CD8-positive, alpha-beta memory T cell (primary cell): ENCODE measurements at places on chromosomes 13 and 19.

DNA sequence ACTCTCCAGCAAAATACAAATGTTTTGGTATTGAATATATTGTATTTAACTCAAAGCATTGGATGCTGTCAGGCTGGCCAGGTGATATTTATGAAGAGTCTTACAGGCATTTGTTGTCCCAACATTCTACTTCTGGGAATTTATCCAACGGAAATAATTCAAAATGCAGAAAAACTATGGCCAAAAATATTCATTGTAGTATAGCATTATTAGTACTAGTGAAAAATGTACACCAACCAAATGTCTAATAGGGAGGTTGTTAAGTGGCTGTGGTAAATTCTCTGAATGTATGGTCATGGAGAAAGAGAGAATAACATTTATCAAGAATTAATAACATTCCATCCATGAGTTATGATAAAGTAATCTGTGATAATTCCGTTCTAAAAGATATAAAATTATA is 38.6 kb upstream of the GAS6 start:
- no peak for DNase-seq

GRCh38 chr19:54154603-54155345 is 4.7 kb downstream of the LENG1 start:
- no peak for DNase-seq

GRCh38 chr13:51260154-51260553 is 38.0 kb downstream of the FAM124A start:
- no peak for DNase-seq

DNA sequence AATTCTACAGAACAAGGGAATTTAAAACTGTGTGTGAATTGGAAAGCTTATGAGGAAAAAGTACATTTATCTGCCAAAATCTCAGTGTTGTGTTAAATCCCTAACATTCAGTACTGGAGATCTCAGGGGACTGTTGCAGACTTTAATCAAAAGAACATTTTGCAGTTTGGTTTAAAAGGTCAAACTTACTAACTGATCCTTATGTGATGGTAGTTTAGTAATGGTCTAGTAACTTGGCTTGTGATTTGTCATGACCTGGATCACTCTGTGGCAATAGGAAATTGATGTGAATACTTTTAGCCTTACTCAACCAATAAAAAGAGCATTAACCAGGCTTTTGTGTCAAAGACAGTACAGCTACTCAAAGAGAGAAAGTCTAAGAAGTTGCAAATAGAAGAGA is 862.1 kb upstream of the MIR17HG start:
- no peak for DNase-seq

- no peak for DNase-seq
These were observed 514 bp downstream of the CEACAM3 start for GRCh38 chr19:41796901-41797300.

- no peak for DNase-seq
These were observed 38.3 kb downstream of the ZIC2 start for GRCh38 chr13:100019780-100020356.

- DNase-seq = no peak
These were observed 146.6 kb downstream of the RGCC start for GRCh38 chr13:41603917-41604316.

GRCh38 chr13:40160618-40161350 is 505.3 kb downstream of the COG6 start:
- DNase-seq = no peak

GRCh38 chr19:7636691-7637373 is at the start of gene STXBP2:
TSS of gene STXBP2 (plus strand) at chr19:7637110. CDS start at chr19:7637150, 40 bp downstream.
- DNase-seq = peak; percentile 90

- no peak for DNase-seq
These were observed 716 bp downstream of the ZNF573 start for GRCh38 chr19:37778613-37779126.

- no peak for DNase-seq
These were observed 44.5 kb downstream of the TMEM255B start for GRCh38 chr13:113803409-113804016.

- DNase-seq = no peak
These were observed 38.4 kb upstream of the RCBTB2 start for GRCh38 chr13:48571126-48571913.

GRCh38 chr19:48603850-48604249 is 2.7 kb upstream of the SPACA4 start:
- DNase-seq = no peak

DNA sequence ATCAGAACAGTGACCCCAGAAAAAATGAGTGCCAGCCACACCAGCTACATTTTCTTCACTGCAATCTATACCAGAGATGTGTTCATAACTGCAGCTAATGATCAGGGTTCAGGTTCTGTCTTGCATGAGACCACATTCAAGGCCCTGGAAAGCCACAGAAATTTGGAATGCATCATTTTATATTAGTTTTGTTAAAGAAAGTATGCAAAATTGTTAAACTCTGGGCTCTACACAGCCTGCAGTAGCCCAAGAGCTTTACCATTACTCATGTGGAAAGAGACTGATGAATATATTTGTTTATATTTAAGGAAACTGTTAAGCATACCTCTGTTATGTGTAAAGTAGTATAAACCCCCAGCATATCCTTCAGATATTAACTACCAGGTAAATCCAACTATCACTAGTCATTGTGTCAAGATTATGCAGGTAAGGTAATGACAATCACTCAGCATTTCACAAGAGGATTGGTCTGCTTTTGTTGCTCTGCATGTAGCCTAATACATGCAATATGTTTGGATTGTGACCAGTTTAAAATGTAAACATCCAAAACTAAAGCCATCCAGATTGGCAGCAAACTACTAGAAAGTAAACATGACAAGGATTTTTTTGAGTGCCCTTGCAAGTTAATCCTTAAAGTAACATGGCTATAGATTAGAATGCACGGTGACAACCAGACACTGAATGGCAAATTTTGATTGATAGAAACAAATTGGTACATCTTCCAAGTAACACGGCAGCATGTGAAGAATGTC is 429.1 kb upstream of the ARGLU1 start:
- DNase-seq = no peak

DNA sequence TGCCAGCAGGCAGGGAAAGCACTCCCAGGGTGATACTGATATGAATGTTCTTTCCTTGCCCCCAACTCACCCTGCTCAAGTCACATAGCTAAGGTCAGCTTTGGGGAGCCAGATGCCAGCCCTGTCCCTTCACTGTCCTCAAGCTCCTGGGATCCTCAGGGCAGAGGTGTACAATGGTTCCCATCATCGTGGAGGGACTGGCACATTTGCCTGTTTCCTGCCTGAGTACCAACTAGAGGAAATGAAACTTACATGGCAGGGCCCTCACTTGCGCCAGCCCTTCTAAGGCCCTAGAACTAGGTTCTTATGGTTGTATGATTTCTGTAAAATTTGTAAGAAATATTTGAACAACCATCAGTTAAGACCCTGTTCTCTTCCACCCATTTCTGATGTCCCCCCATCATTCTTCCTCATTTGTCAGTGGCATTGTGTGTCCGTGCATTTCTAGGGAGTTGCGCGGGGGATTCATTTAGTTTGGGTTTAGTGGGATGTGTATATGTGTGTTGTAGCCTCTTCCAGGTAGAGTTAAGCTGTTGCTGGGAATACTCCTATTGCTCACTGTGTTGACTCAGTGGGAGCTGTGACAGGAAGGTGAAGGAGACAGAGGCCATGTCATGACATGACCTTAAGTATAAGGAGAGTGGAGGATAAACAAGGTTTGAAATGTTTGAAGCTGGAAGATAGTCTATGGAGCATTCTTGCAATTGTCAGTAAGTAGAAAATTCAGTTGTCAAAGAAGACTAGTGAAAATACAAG is 41.3 kb upstream of the RCBTB2 start:
- no peak for DNase-seq

DNA sequence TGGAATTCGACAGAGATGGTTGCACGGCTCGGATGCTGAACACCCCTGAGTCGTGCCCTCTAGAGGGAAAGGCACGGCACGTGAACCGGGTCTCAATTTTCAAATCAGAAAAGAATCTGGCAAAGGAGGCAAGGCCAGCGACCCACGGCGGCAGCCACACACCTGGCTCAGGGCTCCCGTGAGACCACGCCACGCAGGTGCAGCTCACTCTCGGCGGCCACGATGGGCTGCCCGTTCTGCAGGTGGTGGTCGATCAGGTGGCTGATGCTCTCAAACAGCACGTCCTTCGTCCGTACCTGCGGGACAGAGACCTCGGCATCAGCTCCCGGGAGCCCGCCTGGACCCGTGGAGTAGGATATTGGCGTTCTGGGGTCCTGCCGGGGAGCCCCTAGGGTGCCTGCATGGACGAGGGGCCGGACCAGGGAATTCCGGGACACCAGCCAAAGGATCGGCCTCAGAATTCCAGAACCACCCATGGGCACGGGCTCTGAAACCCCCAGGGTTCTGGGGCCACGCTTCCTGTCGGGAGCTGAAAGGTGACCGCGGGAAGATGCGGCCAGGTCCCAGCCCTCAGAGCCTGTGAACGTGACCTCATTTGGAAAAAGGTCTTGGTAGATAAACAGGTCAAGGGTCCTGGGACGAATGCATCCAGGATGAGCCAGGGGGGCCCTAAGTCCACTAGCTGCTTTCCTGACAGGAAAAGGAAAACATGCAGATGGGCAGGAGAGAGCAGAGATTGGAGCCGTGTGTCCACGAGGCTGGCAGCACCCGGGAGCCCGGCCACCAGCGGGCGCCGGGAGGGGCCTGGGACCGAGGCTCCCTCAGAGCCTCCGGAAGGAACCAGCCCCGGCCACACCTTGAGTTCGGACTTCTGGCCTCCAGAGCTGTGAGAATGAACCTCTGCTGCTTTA is 10.1 kb upstream of the C2CD4C start:
- peak; percentile 10 for DNase-seq

- DNase-seq = no peak
These were observed 15.7 kb downstream of the ZIC5 start for GRCh38 chr13:99955747-99956472.

- DNase-seq = no peak
These were observed 95.5 kb upstream of the RNF113B start for GRCh38 chr13:98272549-98272948.

GRCh38 chr13:60230593-60230992 is 66.9 kb upstream of the DIAPH3 start:
- no peak for DNase-seq

DNA sequence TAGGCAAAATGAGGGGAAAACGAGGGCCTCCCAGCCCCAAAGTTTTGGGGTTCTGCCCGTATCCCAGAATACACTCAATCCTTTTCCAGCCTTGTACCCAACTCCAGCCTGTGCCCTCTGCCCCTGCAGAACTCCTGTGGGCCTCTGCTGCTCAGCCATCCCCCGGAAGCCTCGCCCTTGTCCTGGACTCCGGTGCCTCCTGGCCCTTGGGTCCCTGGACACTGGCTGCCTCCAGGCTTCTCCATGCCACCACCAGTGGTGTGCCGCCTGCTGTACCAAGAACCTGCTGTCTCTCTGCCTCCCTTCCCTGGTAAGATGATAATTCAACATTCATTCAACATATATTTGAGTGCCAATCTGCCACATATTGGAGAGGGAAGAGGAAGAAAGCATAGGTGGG is 3.8 kb downstream of the DMRTC2 start:
- DNase-seq = no peak

- no peak for DNase-seq
These were observed 2.7 kb upstream of the TEX29 start for GRCh38 chr13:111317571-111318345.

- DNase-seq = no peak
These were observed 441.1 kb upstream of the HTR2A start for GRCh38 chr13:47337781-47338507.

- DNase-seq = peak; percentile 37
These were observed 850 bp downstream of the KLF5 start for GRCh38 chr13:73059460-73060250.

DNA sequence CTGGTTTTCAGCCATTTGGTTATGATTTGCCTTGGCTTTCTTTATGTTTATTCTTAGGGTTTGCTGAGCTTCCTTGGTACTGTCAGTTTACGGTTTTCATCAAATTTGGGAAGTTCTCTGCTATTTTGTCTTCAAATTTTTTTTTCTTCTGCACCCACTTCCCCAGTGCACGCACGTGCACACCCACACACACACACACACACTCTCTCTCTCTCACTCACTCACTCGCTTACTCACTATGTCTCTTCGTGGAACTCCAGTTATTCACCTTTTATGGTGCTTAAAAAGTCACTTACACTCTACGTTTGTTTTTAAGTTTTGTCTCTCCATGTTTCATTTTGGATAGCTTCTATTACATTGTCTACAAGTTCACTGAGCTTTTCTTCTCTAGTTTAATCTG is 7.1 kb downstream of the AKAP11 start:
- DNase-seq = no peak

- no peak for DNase-seq
These were observed 20.3 kb upstream of the KPNA3 start for GRCh38 chr13:49812812-49813211.

- DNase-seq = no peak
These were observed 926 bp downstream of the ZNF587 start for GRCh38 chr19:57850553-57851017.

- DNase-seq = peak; percentile 59
These were observed at the start of gene AKAP11 for GRCh38 chr13:42272115-42272803. TSS of gene AKAP11 (plus strand) at chr13:42272152. CDS start at chr13:42286349, 14,197 bp downstream.

DNA sequence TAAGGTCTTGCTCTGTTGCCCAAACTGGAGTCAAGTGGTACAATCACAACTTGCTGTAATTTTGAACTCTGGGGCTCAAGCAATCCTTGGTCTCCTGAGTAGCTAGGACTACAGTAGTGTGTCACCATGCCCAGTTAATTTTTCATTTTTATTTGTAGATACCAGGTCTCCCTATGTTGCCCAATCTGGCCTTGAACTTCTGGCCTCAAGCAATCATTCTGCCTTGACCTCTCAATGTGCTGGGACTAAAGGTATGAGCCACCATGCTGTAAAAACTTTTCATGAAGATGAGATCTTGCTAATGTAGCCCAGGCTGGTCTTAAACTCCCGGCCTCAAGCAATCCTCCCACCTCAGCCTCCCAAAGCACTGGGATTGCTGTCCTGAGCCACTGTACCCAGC is 15.1 kb upstream of the NAA16 start:
- no peak for DNase-seq

DNA sequence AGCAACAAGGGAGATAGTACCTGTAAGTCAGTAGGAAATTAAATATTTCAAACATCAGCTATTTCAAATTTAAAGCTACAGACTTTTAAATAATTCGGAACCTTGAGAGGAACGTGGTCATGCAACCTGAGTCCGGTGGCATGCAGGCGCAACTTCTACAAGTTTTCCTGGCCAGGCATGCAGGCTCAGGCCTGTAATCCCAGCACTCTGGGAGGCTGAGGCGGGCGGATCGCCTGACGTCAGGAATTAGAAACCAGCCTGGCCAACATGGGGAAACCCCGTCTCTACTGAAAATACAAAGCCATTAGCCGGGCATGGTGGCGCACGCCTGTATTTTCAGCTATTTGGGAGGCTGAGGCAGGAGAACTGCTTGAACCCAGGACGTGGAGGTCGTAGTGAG is 2.2 kb upstream of the ZNF701 start:
- no peak for DNase-seq

- no peak for DNase-seq
These were observed 19.6 kb downstream of the MTMR6 start for GRCh38 chr13:25267715-25268114.

- DNase-seq = no peak
These were observed 17.4 kb upstream of the SDHAF1 start for GRCh38 chr19:35977446-35978222.

GRCh38 chr13:109111141-109111540 is 481.7 kb downstream of the MYO16 start:
- no peak for DNase-seq
